Esophagus muscularis mucosa (tissue), 4 donors: ENCODE measurements at places on chromosomes 16 and 17. TPM values are rescaled to one million over a fixed set of nuclear protein-coding genes. Genes with fewer than 3 reads are reported as not detected.

Gene TBC1D28
- total RNA-seq, result not detected

Gene DHRS13
- 3.7 TPM for total RNA-seq

DNA sequence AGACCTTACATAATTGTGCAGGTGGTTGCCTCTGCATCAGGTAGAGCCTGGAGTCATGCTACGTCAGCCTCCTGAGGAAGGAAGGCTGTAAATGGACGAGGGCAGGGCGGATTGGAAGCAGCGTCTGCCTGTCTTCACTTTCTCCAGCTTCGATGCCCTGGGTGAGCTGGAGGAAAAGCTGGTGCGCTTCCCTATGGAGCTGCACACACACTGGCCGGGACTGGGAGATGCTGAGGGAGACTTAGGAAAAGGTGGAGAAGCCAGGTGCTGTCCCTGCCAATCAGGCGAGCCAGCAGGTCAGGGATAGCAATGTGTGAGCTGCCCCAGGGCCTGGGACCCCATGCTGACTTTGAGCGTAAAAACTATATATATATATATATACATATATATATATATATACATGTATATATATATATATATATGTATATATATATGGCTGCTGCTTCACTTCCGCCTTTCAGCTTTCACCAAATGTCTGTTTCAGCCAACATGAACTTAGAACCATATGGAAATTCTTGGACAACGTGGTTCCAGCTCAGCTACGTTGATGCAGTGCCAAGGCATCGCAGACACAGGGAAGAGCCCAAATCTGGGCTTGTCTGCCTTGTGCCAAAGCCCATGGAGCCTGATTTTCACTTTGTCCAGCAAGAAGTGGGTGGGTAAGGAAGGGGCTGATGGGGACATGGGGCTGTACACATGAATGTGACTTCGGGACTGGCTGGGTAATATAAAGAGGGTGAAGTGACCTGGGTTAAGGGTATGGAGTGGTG, 71.5 kb upstream of the NKD1 start:
- no peak for DNase-seq

- DNase-seq, result no peak
Measured at GRCh38 chr17:28901866-28902818, 737 bp downstream of the DHRS13 start.

Gene RAB26
- not detected for total RNA-seq

GRCh38 chr17:8138374-8138671, 13.9 kb downstream of the PER1 start:
- DNase-seq, result no peak

Gene SHISA9
- 3.6 TPM for total RNA-seq

GRCh38 chr17:56887552-56888467, 26.0 kb downstream of the TRIM25 start:
- no peak for DNase-seq

- no peak for DNase-seq
Measured at GRCh38 chr17:31202968-31203367, 94.1 kb downstream of the OMG start.

GRCh38 chr17:78126895-78127238, 1.7 kb downstream of the TMC6 start:
- DNase-seq, result no peak

DNA sequence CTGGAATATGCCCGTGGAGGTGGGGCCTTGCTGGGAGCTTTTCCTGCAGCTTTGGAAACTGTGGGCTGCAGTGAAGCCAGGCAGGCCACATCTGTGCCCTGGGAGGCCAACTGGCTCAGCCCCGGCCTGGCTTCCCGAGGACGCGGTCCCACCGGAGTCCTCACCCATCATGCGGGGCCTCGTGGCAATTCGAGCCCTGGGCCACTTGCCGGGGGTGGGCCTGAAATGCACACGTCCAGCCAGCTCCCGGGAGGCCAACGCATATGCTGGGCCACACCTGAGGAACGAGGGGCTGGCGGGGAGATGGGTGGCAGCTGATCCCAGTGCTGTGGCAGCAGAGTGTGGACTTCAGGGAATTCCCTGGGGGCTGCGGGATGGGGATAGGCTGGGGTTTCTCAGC, 172.4 kb upstream of the GSE1 start:
- no peak for DNase-seq

- DNase-seq, result no peak
Measured at GRCh38 chr16:84449156-84450140, 55.0 kb downstream of the MEAK7 start.

DNA sequence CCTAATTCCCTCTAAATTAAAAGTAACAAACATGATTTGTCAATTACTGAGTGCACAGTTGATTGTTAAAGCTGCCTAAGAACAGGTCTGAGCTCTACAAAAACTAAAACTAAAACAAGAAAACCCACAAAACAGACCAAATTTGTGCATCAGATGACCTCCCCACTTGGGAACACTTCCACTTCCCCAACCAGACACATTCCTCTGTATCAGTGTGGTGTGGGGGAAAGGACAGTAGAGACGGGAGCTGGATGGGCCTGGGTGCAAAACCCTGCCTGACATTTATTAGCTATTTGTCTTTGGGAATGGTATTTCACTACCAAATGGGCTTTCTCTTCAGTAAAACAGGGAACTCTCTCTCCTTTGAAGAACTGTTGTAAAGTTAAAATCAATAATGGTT, 29.8 kb downstream of the STAT3 start:
- no peak for DNase-seq

DNA sequence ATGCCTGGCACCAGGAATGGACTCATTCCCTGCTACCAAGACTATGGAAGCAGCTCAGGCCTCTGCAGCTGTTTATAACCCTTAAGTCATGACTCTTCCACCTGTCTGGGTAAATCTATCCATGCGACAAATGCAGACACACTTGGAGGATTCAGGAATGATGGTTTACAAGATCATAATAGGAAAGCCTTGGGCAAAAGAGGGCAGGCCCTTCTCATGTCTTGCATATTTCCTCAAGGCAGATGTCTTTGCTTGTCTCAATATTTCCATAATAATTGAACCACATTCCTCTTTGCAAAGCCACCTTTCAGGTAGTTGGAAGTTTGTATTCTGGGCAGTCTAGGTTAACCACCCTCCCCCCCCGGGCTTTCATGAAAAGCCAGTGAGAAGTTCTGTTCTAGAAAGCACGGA, 884 bp upstream of the JPT1 start:
- DNase-seq, result no peak

- no peak for DNase-seq
Measured at GRCh38 chr17:62966426-62967204, 580 bp downstream of the TANC2 start.

DNA sequence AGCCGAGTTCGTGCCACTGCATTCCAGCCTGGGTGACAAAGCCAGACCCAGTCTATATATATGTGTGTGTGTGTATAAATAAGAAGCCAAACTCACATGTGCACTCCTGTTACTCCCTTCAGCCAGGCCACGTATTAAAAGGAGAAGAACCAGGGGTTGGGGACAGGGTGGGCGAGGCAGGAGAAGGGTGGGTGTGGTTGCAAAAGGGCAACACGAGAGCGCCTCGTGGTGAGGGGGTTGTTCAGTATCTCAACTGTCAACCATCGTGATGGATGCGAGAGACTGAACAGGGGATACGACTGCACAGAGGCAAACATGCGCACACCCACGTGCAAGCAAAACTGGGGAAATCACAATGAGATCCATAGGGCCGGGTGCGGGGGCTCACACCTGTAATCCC, 54.9 kb downstream of the ABCC6 start:
- DNase-seq, result no peak

DNA sequence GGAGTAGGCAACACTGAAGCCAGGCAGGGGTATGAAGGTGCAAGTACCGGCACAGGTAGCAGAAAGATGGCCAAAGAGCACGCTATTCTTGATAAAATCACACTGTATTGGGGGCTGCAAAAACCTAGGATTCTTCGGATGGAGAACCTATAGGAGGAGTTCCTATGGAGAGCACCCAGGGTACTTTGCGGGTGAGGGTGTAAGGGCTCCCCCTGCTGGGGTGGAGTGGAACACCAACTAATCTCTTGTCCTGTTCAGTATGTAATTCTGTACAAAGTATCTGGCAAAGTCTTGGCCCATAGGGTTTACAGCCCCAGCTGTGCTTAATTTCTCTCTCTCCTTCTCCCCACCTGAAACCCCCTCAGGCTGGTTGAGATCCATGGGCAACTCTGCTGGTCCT, 393.1 kb upstream of the ASIC2 start:
- no peak for DNase-seq

DNA sequence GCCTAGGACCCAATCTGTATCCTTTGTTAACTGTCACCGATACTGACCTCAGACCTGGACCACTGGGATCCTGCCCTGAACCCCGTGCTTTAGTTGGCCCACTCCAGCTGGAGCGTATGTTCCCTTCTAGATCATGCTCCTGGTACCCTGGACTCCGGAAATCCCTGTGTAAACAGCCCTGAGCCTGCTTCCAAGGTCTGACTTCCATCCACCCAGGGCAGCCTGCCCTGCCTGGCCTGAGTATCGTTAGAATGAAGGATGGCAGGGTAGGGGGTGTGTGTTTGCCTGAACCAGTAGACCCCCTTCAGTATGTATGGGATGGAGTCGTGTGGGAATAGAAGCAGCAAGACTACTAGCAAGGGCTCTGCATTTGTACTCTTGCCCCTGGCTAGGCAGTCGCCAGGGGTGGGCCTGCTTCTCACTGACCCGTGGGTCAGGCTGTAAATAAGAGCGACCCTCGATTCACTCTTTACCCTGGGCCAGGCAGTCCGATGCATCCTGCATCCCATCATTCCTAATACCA, 691 bp upstream of the TMEM98 start:
- DNase-seq, result no peak

DNA sequence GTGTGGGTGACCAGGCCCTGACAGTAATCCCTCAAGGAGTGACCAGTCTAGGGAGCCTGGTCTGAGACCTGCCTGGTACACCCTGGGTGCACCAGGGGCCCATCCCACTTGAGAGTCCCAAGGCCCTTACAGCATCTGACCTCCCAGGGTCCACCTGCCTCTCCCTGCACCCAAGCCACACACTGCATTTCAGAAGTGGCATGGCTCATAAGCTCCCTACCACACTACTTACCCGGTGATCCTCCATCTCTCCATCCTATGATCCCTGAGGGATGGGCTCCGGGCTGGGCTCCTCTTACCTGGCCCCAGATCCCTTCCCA, 40.6 kb downstream of the LGALS9 start:
- DNase-seq, result no peak

GRCh38 chr17:246851-247421, 65.5 kb upstream of the DOC2B start:
- DNase-seq, result no peak

Gene NPIPA5
- 10.4 TPM for total RNA-seq

Gene AOC3
- total RNA-seq, result 242 TPM

Gene PLEKHM1
- 37.4 TPM for total RNA-seq

DNA sequence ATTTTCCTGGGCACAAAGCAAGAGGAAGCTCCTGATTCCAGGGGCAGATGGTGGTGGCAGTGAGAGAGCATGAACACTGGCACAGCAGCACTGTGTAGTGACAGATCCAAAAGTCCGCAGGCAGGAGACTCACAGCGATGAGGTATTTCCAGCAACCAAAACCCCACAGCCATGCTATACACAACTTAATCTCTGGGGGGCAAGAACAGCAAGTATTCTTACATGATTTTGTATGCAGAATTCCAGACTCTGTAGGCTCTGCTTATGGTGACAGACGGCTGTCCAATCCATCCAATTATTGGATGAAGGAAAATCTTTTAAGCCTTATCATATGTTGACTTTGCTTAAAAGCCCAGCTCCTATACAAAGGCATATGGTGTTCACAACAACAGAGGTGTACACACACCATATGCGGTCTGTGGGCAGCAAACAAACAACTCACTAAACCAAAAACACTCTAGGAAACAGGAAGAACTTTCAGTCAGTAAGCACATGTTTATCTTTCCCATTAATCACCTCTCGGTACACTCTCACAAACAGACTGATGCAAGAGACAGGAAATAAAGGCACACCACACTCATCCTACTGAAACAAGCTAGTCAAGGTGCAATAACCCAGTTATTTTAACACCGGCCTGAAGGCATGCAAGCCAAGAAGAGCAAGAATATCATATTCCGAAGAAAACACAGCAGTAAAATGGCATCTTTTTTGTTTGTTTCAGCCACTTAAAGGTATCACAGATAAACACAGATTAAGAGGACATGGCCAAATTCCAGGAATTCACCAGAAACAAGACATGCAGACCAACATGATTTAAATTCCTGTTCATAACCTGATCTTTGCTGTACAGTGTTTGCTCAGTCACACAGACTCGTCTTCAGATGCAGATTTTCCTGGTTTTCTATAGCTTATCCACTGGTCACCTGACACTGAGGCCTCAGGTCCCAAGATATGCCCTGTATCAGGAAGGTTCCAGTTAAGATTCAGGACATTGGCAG, 47.8 kb downstream of the ERN1 start:
- no peak for DNase-seq

Gene WFIKKN1
- 0.42 TPM for total RNA-seq

Gene CLEC3A
- 0.42 TPM for total RNA-seq

Gene PLA2G10
- total RNA-seq, result not detected

DNA sequence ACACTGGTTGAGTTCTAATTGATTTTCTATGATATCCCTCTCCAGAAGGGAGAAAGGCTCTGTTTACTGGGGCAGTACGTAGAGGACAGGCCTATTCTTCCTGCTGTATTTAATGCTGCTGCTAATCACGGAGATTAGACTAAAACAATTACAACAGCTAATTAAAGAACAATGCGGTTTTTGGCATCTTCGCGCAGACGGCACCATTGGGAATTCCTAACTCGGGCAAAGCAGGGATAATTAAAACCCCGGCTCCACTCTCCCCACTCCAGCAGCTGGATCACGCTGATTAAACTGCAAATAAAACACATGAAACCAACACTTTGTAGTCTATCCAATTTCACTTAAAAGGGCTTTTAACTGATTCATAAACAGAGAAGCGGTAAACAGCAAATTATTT, 147.6 kb downstream of the XYLT1 start:
- no peak for DNase-seq

- DNase-seq, result no peak
Measured at GRCh38 chr17:7912927-7913524, 3.1 kb downstream of the RNF227 start.

DNA sequence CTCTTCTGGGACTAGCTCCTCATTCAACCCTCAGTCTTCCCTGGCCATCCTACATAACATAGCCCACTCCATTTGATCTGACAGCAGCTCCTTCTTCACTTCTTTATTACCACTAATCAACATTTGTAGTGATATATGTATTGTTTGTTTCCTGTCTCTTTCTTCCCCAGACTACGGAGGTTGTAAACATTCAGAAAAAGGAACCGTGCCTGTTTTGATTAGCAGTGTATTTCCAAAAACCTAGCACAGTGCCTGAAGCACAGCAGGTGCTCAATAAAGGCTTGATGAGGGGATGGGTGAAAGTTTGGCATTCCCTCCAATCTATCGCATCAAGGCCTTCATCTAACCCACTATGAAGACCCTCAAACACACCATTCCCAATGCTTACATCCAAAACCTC, 150.8 kb downstream of the XYLT1 start:
- no peak for DNase-seq

GRCh38 chr16:6143020-6143419, 1045.4 kb upstream of the EEF2KMT start:
- DNase-seq, result no peak

GRCh38 chr17:81118308-81119221, 46.7 kb upstream of the PVALEF start:
- no peak for DNase-seq

Gene LAT
- 3.1 TPM for total RNA-seq
